ENCODE measurements at places on chromosomes 6 and 20.

- DNase-seq = no peak
Measured at GRCh38 chr20:45796337-45797065, 4.7 kb downstream of the DNTTIP1 start.

DNA sequence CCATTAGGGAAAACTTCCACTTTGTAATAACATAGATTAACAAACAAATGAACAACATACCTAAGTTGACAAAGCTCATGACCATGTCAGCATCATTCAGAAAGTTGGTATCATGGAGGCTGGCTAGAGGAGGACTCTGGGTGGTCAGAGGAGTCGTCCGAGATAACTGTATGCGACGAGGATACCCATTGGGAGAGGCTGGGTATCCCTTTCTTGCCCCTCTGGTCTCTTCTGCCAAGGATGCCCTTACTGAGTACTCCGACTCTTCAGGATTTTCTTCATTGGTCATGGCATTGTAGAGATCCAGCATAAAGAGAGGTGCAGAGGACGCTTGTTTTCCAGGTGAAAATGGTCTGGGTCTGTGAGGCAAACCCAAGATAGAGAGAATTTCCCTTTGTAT lies 1.1 kb downstream of the BMP5 start:
- no peak for DNase-seq

DNA sequence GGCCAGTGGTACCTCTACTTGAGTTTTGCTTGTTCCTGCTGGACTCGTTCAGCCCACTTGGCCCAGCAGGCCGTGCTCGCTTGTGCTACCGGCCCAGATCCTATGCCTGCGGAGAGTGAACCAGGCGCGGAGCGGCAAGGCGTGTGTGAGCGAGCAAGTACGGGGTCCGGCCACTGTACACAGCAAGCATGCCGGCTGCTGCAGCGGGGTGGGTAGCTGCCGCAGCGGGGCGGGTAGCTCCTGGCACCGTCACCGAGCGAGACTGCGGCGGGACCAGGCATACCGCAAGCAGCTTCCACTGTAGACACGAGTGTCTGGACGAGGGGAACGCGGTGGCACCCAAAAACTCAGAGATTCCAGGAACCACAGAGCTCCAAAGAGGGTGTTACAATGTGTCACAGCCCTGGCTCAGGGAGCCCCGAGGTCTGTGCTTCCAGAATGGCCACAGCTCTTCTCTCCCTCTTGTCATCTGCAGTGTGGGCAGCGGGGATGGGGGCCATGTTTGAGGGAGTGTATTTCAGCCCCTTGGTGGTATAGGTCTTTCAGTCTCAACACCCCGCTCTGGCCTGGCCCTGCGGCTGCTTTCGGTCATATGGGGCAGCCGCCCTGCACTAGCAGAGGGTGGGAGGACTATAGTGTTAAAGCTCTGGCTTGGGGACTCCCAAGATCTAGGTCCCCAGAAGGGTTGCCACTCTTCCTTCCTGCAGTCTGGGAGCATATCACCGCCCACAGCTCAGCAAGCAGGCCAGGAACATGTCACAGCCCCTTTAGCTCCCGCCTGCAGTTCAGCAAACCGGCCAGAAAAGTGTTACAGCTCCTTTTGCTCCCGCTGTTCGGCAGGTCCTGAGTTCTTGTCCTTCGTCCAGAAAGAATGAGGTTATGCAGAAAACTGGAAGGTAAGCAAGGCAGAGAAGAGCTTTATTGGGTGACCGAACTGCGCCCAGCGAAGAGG lies 6.1 kb upstream of the RWDD1 start:
- no peak for DNase-seq

DNA sequence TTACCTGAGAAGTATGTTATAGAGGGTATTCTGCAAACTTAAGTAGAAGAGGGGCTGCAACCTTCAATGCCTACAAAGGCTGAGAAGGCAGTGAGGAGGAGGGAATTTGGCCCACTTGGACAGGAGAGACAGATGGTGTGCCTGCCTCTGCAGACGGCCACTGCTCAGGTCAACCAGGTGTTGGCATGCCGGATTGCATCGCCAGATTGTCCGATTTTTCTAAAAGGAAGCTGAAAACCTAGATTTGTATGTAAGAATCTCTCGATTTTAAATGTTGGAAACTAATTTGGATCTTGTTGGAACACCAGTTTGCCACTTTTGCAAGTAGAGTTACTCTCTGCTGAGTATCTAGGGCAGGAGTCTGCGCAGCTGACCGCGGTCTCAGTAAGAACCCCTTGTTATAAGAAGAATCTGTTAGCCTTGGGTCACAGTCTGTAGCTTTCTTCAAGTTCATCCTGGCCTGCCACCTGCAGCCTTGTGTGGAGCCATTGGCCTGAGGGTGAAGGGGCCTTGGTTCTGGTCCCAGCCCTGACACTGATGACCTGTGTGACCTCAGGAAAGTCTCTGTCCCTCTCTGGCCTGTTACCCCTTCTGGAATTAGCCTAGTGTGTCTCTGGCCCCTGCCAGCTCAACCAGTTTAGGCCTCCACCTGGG lies 54.4 kb downstream of the TGM2 start:
- DNase-seq = no peak

GRCh38 chr20:35000311-35000921 lies 44.7 kb downstream of the MYH7B start:
- DNase-seq = no peak

GRCh38 chr6:1640476-1640875 lies 30.8 kb downstream of the FOXC1 start:
- DNase-seq = no peak

- no peak for DNase-seq
Measured at GRCh38 chr6:119065382-119065781, 13.1 kb downstream of the FAM184A start.

DNA sequence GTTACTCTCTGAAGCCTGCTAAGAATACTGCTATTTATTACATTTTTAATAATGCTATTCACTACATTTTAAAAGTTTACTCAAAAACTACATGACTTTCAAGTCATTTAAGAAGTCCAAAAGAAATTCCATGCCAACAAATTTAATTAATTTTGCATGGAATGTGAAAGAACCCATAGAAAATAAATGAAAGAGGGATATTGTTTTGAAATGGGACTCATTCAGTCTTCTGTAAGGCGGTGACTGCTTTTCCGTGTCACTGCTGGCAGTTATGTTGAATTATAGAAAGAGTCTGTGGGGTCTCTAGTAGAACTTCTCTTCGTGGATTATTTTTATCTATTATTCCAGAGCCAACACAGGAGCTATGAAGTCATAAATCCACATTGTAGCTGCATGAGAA lies 211.2 kb downstream of the LAMA2 start:
- DNase-seq = no peak

DNA sequence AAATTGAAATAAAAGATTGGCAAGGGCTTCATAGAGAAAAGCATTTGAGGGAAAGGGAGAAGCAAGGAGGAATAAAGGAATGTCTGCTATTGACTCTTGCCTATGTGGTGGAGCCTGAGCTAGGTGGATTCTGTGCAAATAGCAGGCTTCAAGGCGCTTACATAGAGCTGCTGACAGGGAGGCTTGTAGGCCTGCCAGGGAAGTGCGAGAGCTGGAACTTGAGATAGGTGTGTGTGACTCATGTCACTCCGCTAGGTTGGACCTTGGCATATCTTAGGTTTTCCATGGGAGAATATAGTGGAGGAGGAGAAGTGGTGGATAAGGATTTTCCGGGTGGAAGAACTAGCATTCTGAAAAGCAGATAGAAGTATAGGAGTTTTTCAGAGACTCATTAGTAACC lies 14.0 kb downstream of the SNRNP48 start:
- DNase-seq = no peak

DNA sequence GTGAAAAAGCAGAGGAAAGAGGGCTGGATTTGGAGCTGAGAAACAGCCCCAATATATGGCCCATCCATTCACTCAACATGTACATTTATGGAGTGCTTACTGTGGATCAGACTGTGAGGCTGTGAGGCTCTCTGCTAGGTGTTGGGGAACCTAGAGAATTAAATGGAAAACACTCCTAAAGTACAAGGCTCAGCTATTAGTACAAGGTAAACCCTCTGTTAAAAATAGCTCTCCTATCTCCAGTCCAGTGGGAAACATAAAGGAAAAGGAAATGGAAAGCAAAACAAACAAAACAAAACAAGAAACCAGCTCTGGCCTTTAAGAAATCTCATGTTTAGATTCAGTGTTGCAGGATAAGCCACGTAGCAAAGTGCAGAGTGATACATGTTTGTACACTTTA lies 35.0 kb downstream of the LY86 start:
- no peak for DNase-seq

GRCh38 chr6:33854572-33855030 lies 50.8 kb upstream of the MLN start:
- no peak for DNase-seq

DNA sequence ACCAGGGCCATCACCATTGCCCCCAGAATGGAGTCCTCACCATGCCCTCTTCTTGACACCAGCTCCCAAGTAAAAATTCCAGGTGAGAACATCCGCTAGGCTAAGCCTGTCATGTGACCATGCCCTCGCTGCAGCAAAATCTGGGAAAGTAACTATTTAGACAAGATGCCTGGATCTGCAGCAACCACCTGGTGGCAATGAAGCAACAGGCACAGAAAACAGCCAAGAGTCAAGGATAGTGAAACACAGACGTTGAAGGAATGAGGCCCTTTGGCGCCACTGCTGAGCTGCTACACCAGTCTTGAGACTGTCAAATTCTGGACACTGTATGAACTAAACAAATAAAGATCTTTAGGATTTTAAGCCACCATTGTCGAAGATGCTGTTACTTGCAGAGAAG lies 30.1 kb upstream of the TGM6 start:
- DNase-seq = no peak

DNA sequence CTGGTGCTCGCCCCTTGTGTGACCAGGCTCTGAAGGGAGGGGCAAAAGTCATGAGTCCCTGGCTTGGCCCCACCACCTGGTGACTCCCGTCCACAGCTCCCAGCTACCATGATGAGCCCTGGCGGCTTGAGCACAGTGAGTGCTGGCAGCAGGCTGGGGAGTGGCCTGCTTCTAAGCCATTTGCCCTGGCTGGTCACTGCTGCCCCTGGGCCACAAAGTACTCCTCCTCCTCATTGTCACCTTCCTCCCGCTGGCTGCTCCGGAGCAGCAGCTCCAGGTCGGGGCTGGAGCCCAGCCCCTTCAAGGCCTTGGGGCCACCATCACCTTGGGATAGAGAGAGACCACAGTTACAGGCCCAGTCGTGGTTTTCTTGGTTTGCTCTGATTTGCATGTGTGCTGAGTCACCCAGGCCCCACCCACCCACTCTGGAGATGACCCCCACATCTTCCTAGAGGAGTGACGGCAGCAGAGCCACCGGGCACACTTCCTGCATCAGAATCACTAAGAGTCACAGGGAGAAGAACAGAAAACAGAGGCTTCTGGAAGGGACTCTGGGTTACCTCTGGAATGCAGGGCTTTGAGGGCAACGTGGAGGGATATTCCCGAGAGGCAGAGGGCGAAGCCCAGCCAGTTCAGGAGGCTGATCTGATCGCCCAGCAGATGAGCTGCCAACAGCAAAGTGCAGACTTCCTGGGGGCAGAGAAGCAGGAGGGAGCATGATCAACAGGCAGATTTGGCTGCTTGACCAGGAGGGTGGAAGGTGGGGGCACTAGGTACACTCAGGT lies 42.1 kb upstream of the CDH22 start:
- no peak for DNase-seq

- no peak for DNase-seq
Measured at GRCh38 chr6:40755749-40756452, 168.7 kb upstream of the LRFN2 start.

DNA sequence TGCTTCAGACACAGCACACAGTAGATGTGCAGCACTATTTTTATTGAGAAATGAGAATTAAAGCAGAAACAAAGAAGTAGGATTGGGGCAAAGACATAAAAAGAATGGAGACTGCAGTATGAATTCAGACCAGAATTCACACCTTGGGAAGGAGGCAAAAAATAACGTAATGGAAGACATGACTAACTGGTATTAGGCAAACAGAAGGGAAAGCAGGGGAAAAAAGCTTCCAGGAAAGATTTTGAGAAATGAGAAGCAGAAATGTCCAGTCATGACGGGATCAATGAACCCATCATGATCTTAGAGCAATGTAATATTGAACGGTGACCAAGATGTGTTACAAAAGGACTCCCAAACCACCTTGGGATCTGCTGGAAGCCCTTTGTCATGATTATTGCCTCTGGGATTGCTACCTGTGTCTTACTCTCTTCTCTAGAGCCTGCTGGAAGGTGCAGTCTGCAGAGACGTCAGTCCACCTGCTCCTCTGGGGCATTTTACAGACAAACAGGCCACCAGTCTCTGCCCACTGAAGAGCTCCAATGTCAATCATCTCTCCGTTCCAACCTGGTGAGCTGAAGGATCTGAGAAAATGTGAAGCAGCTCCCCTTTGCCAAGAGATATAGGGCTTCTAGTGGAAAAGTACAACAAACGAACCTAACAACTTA lies 8.7 kb downstream of the NUDT3 start:
- no peak for DNase-seq

DNA sequence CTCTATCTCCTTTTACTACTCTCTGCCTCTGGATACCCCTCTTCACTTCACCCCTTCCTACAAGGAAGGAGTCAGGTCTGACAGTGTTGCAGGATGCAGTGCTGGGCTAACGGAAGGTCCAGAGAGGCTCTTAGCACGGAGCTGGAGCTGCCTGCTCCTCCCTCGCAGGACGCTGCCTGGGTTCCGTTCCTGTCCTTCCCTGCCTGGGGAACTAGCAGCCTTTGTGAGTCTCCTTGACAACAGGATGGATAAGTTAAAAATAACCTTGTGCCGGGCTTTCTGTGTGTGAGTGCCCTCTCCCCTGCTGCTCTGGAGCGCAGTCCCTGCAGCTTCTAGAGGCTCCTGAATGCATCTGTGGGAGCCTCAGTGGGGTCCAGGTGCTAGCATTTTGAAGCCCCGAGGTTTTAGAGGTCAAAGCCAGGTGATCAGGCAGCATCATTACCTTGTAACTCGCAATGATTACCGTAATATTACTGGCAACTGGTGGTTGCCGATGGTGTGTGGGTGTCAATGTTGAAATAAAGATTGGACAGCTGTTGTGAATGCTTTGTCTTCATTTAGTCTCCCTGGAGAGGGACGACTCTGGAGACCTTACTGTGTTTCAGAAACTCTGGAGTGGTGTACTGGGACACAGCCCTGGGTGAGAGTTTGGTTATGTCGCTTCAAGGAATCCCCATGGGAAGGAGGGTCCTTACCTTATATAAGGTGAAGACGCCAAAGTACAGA lies 44.4 kb downstream of the CDS2 start:
- no peak for DNase-seq

DNA sequence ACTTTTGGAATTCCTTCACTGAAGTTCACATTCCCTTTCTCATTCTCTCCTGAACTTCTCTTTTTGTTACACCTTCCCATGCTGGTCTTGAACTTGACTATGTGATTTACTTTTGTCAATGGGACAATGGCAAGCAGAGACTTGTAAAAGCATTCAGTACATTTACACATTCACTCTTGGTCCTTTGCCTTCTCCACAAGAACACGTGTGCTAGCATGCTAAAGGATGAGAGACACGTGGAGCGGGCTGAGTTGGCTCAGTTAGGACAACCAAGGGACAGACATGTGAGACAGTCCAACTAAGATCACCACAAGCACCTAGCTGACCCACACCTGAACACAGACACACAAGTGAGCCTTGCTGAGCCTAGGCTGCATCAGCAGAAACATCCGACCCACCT lies 91.3 kb upstream of the PAK5 start:
- no peak for DNase-seq
